Renal cortex interstitium (tissue), 15 donors: ENCODE measurements at places on chromosomes 16 and 17.

DNA sequence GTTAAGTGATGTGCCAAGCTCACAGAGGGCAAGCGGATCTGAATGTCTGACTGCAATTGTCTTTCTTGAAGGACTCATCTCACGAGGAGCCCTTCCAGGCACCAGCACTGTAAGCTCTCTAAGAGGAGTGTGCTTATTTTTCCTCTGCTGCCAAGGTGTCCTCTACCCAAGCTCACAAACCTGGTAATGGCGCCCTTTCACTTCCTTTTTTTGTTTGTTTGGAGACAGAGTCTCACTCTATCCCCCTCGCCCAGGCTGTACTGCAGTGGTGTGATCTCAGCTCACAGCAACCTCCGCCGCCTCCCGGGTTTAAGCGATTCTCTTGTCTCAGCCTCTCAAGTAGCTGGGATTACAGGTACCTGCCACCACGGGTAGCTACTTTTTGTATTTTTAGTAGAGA is 233.8 kb downstream of the MAP2K4 start:
- DNase-seq, result no peak

- no peak for DNase-seq
These were observed 29.1 kb downstream of the EFCAB13 start for GRCh38 chr17:47352848-47353247.

GRCh38 chr16:17001471-17001870 is 469.3 kb downstream of the XYLT1 start:
- DNase-seq, result no peak

GRCh38 chr17:4125552-4125951 is 17.3 kb downstream of the ZZEF1 start:
- DNase-seq, result no peak

DNA sequence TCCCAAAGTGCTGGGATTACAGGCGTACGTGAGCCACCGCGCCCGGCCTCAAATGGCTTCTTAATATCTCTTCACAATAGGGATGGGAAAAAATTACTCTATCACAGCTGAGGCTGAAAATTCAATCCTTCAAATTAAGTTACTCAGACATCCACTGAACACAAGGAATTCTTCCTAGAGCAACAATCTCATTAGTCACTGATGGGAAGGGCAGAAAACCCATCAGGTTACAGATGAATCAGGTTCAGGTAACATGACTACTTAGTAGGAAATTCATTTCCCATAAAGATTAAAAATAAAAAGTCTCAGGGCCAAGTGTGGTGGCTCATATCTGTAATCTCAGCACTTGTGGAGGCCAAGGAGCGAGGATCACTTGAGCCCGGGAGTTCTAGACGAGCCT is 42.5 kb upstream of the ABR start:
- DNase-seq, result no peak

GRCh38 chr17:2089021-2089422 is 34.1 kb downstream of the HIC1 start:
- DNase-seq, result no peak

GRCh38 chr16:15601212-15601879 is 41.6 kb downstream of the MARF1 start:
- DNase-seq, result no peak

GRCh38 chr16:49632795-49633184 is 223.1 kb downstream of the ZNF423 start:
- DNase-seq, result no peak

- DNase-seq, result no peak
These were observed 428 bp downstream of the SGSM2 start for GRCh38 chr17:2337544-2338314.

DNA sequence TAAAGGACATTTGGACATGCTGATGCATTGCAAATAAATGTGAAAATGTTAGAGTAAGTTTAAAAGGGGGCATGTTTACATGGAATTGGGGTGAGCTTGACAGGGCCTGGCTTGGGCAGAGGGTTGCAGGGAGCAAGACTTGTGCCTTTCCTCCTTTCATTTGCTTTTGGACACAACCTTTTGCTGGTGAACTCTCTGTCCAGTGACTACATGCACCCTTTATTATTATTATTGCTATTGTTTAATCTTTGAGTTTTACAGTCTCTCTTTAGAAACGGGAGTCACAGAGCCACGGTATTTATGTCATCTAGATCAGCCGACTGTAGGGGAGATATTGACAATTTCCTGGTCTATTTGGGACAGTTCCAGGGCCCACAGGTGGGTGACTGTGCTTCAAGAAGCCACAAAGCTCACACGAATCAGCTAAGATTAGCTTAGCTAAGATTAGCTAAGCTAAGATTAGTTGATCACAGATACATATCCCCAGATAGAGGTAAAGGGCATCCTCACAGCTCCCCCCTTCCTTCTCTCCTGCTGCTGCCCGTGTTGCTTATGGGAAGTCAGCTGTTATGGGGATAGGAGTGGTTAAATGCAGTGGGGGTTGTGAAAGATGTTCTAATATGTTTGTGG is 28.9 kb upstream of the ETV4 start:
- DNase-seq, result no peak

- no peak for DNase-seq
These were observed 36.5 kb upstream of the ADGRG1 start for GRCh38 chr16:57591870-57592485.

GRCh38 chr16:50814541-50814940 is 72.7 kb downstream of the CYLD start:
- no peak for DNase-seq

- no peak for DNase-seq
These were observed 353.1 kb downstream of the FOXL1 start for GRCh38 chr16:86931410-86931941.

DNA sequence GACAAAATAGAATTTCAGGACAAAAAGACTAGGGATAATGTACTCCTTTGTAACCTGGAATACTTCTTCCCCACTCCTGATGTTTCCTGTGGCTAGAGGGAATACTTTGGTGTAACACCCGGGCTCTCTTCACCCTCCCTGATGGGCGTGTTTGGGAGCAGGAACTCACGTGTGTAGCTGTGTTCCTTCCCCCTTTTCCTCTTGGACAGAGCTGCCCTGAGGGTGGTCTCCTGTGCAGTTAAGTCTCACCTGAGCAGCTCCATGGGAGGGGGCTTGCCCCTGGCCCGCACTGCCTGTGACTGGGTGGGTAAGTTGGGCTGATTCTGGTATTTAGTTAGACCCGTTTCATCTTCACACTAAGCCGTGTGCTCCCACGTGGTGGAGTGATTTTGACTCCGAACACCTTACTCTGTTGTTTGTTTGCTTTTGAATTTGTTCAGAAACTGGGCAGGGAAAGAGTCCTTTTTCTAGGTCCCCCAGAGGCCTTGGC is 87.9 kb downstream of the OR1D5 start:
- no peak for DNase-seq

- DNase-seq, result no peak
These were observed 121.8 kb upstream of the COX10 start for GRCh38 chr17:13947499-13947898.

DNA sequence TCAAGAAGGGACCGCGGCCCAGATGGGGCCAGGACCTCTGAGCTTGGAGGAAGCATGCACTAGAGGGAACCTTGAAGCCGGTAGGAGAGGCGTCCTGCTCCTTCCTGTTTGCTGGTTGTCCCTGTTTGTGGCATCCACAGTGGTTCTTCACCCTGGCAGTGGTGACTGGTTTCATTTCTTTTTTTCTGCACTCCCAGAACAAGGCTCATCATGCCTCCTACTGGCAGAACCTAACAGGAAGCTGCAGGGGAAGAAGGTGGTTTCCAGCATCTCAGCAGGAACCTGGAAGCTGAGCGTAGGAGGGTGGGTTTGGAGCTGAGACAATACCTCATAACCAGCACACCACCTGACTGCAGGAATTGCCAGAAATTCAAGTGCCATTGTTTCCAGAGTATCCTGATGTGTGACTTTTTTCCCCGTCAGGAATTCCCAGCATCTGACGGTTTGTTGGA is 5.8 kb downstream of the TMEM231 start:
- no peak for DNase-seq

- DNase-seq, result no peak
These were observed 227.6 kb upstream of the ASIC2 start for GRCh38 chr17:33520426-33521330.

DNA sequence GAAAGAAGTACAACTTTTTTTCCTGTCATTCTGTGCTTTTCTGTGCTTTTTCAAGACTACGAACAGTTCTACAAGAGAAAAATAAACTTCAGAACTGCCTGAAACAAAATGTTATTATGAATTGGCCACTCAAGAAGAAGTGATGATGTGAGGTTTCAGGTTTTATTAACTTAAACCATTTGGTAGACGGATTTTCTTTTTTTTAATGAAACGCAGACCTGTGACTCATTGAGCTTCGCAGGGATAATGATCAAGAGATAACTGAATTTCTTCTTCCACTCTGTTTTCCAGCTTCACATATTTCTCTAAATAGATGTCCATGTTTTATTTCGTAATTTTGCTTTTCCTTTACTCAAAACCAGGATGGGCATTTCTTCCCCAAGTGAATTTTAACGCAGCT is 32.7 kb downstream of the AIPL1 start:
- no peak for DNase-seq

- DNase-seq, result no peak
These were observed 23.5 kb downstream of the WNT9B start for GRCh38 chr17:46874906-46875305.

GRCh38 chr16:1911467-1912214 is 6.6 kb downstream of the HS3ST6 start:
- DNase-seq, result no peak

DNA sequence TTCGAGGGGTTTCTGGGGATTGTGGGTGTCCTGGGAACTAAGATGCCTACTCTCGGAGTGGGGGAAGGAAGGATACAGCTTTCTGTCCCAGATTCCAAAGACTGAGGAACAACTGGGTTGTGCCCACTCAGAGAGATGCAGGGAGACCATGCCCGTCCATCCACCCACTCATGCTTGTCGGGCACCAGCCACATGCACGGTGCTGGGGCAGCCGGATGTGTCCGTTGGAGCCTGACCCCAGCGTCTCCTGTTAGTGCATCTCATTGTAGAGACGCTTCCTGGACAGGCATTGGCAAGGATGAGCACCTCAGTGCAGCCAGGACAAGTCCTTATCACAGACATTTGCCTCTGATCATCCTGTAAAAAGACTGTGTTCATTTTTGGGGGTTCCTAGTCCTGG is 58.1 kb downstream of the METRNL start:
- DNase-seq, result no peak

DNA sequence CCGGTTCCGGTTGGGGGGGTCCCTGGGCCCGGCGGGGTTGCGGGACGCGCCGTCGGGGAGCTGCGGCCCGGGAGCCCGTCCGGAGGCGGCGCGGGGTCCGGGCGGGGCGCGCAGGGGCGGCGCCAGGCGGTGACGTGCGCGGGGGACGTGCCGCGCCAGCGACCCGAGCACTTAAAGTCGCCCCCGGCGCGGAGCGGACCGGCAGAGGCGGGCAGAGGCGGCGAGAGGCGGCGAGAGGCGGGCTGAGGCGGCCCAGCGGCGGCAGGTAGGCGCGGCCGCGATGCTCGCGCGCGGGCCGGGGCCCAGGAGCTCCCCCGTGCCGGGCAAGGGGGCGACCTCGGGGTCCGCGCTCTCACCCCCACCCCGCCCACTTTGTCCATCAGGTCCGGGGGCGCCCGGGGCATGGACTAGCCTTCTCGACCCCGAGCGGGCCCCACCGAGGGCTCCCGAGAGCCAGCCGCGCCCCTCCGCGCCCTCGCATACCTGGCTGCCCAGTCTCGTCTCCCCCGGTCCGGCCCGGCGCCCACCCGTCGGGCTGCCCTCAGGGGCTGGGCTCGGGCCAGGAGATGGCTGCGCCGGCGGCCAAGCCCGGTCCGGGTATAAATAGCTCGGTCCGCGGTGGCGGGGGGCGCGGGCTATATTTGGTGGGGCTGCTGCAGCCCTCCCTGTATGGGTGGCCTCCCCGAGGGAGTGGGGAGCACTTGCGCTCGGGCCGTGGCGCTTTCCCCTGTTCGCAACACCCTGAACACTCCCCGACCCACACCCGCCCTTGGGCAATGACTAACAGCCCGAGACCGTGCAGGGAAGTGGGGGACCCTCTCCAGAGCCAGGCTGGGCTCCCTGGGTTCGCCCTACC is at the start of gene SLC16A3:
Gene SLC16A3, plus strand, starts transcription at position 201 of the 856 bp plus-strand sequence. CDS start 6,967 bp downstream, outside the sequence.
- no peak for DNase-seq

DNA sequence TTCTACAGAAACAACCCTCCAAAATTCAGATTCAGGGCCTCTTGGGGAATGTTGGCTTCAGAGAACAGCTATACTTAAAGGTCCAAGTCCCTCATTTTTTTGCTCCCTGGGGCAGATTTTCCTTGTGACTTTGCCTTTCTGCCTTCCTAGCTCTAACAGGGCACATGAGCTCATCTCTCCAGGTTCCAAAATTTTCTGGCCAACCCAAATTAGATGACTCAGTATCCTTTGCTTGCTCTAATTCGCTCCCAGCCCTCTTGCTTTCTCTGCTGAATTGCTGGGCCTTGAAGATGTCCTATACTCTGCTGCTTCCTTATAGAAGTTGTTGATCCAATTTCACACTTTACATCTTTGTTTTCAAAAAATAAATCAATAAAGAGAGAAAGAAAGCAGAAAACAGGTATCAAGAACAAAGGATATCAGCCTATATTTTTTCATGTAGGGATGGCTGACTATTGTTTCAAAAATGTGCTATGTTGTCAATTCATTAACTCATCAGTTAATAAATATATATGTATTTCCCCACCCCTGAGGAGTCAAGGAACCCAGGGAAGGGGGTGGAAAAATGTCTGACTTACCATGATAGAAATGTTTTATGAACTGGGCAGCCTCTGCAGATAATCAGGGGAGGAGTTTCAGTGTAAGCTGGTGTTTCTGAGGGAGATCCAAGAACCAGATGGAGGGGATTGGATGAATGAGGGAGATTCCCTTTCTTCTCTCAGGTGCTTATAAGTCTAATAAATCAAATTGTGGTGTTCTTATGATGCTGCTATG is 1.0 kb upstream of the KRTAP4-2 start:
- DNase-seq, result no peak

DNA sequence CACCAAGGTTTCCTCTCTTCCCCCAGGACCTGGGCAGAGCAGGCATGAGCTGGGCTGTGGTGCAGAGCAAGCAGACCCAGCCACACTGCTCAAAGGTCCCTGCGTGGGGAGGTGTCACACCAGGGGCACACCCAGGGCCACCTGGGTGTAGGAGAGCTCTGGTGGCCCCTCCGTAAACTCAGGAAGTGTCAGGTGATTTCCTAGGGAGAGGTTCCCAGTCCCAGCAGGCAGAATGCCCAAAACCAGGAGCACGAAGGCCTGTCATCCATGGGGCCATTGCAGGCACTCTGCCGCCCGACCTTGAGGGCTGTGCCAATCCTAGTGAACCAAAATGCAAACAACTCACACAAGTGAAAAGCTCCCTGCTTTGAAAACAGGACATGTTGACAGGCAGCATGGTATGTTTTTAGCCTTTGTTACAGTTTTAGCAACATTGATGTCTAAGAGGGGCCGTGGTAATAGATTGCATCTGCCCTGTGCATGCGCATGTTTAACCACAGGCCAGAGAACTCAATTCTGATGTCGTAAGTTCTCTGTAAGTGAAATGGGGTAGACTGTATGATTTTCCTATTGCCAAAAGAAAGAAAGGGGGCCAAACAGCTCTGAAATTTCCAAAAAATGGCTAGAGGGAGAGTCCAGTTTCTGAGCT is 21.3 kb downstream of the CIBAR2 start:
- DNase-seq, result no peak

GRCh38 chr16:68128577-68129305 is 43.6 kb downstream of the NFATC3 start:
- no peak for DNase-seq

GRCh38 chr17:40265337-40265736 is 22.3 kb upstream of the CDC6 start:
- no peak for DNase-seq

GRCh38 chr17:78408476-78409050 is 30.1 kb downstream of the PGS1 start:
- DNase-seq, result no peak

GRCh38 chr16:88700636-88701482 is 5.3 kb downstream of the RNF166 start:
- DNase-seq, result no peak

GRCh38 chr16:69017036-69017783 is 88.2 kb upstream of the HAS3 start:
- no peak for DNase-seq

GRCh38 chr16:57165938-57166337 is 19.9 kb downstream of the PSME3IP1 start:
- DNase-seq, result no peak
